ENCODE measurements at places on chromosomes 5 and 9.

- DNase-seq: no peak
These were observed 144.3 kb upstream of the DHFR start for GRCh38 chr5:80799041-80799440.

- DNase-seq: no peak
These were observed 730.5 kb upstream of the RGMB start for GRCh38 chr5:98042961-98043360.

GRCh38 chr9:92247981-92248380 lies 45.5 kb downstream of the IARS1 start:
- no peak for DNase-seq

GRCh38 chr5:38923661-38924451 lies 78.0 kb downstream of the OSMR start:
- DNase-seq: no peak

GRCh38 chr9:93057042-93057702 lies 1.3 kb upstream of the SUSD3 start:
- no peak for DNase-seq

Measured in transverse colon (tissue), 4 donors.